ENCODE measurements at places on chromosomes 7 and 10.

DNA sequence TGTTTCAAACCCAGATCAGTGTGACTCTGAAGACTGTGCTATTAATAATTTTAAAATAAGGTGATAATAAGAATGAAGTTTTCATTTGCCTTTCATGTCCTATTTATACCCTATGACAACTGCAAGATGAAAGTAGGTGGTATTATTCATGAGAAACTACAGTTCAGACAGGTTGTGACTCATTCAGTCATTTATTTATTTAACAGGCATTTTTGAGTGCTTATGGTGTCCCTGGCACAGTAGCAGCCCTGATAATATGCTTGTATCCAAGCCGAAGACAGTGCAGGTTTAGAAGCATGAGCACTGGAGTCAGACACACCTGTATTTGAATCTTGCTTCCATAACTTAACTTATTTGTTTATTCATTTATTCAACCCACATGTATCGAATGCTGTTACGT lies 87.1 kb downstream of the FZD1 start:
- no peak for DNase-seq

GRCh38 chr10:43299579-43299978 lies 32.7 kb upstream of the RASGEF1A start:
- no peak for DNase-seq

DNA sequence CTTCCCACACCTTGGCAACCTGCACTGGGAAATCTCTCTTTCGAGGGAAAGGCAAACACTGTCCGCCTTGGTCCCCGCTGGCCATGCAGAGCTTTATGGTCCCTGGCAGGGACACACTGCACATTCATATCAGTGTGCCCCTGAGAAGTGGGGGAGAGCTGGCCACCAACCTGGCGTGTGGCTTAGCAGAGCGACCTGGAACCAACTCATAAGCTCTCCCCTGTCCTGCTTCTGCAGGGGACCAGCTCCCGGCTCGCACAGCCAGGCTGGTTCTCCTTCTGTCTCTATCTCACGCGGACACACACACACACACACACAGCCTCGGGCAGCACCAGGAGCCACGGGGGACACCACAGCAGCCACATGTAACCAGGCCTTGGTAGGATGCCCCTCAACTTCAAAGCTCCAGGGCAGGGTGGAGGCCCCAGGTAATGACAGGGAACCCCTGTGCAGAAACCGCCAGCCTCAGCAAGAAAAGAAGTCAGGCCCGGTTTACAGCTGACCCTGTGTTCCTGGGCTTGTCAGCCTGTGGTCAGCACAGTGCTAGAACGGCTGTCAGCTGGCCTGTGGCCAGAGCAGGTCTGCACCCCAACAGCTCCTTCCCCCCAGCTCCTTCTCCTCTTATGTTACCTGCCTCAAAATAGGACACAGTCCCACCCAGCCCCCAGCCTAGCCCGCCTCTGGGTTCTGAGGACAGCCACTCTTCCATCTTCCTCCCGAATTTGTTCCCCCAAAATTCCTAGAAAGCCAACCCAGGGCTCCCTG lies 69.3 kb downstream of the OAT start:
- DNase-seq: peak; percentile 57

- DNase-seq: peak; percentile 84
Measured at GRCh38 chr10:124291001-124291701, 127.6 kb downstream of the OAT start.

- DNase-seq: peak; percentile 35
Measured at GRCh38 chr10:5494611-5495010, 4.8 kb downstream of the CALML5 start.

DNA sequence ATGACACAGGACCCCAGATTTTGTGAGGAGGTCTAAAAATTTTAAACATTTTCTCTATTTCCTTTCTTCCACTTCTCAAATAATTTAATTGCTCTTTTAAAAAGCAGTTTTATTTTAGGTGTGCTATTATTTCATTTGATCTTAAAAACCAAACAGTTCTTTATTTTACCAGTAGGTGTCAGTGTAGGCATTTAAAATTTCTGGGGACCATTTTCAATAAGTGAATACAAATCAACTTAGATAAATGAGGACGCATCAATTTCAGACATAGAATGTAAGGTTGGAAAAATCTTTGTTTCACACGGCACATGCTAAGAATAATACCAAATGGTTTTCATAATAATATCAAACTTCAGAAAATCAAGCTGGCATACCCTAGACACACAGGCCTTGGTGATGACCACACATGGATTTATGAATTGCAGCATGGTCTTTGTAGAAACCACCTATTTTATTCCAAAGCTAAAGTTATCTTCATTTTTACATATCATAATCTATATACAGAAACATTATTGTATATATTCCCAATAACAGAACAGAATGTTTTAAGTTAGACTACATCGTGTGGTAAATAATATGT lies 127.6 kb upstream of the SLC26A5 start:
- DNase-seq: no peak

GRCh38 chr10:77533146-77533886 lies 104.3 kb downstream of the KCNMA1 start:
- DNase-seq: no peak

GRCh38 chr7:145902123-145902522 lies 214.5 kb upstream of the CNTNAP2 start:
- no peak for DNase-seq

GRCh38 chr7:124566583-124566982 lies 199.0 kb downstream of the GPR37 start:
- DNase-seq: no peak

GRCh38 chr7:50687575-50688225 lies 95.0 kb downstream of the GRB10 start:
- DNase-seq: no peak

DNA sequence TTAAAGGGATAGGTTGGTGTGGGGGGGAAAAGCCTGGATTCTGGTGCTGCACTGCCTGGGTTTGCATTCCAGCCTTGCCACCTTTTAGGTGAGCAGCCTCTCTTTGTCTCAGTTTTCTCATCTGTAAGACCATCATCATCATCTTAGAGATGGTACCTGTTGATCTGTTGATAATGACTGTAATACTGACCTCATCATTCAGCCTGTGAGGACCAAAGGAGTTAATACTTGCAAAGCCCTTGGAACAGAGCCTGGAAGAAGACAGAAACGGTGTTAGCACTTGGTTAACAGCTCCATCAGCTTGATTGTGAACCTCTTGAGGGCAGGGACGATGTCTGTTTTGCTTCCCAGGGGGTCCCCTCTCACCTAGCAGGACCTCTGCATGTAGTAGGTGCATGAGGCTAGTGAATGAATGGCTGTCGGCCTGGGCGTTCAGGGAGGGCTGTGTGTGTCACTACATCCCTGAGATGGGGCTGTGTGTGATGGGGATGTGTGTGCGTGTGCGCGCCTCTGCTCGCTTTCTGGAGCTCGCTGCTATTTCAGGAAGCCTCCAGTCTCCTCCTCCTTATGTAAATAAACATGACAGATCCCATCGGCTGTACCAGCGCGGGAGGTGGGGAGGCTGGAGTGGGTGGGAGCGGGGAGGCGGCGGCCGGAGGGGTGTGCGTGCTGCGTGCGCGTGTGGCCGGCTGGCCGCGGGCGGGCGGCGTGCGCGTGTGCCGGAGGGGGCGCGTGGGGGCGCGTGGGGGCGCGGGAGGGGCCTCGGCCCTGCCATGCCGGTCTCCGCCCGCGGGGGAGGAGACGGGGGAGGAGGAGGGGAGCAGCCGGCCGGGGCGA lies 61.2 kb downstream of the NEURL1 start:
- no peak for DNase-seq

DNA sequence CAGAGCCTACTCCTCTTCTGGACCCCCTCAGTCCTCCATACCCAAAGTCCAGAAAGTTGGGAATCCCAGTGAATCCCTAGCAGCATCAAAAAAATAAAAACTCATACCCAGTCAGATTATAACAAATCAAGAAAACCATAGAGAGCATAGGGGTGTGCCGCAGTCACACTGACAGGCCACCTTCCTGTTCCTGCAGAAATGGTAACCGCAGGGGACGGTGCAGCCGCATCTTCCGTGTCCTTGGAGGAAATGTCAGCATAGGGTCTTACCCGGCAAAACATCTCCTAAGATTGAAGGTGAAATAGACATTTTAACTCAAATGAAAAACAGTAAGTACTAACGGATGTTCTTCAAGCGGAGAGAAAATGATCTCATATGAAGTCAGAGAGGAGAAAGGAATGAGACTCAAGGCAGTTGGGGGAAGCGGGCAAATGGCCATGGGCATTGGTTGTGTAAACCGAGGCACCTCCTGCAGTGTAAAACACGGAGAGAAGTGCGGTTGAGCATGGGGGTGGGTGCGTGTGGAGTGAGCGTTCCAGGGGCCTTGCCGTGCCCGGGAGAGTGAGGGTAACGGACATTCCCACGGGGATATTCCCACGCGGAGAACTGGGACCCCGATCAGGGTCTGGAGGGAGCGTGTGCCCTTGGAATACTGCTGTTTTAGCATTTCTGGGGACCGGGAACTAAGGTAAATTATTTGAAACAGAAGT lies 110.8 kb downstream of the NKX6-2 start:
- peak; percentile 21 for DNase-seq

- DNase-seq: no peak
Measured at GRCh38 chr7:70830060-70830395, 301.9 kb upstream of the GALNT17 start.

GRCh38 chr10:29805134-29805723 lies 170.5 kb upstream of the SVIL start:
- no peak for DNase-seq

DNA sequence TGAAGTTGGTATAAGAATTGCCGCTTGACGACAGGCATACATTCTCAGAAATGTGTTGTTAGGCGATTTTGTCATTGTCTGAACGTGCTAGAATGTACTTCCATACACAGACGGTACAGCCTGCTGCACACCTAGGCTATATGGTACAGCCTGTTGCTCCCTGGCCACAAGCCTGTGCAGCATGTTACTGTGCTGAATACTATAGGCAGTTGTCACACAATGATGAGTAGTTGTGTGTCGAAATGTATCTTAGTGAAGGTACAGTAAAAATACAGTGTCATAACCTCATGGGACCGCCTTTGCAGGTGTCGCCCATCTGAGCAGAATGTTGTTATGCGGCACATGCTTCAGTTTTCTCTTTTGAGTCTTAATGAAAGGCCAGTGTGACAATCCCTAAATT lies 66.5 kb downstream of the SHH start:
- DNase-seq: no peak

GRCh38 chr7:77216181-77216845 lies 16.7 kb upstream of the FGL2 start:
- no peak for DNase-seq

DNA sequence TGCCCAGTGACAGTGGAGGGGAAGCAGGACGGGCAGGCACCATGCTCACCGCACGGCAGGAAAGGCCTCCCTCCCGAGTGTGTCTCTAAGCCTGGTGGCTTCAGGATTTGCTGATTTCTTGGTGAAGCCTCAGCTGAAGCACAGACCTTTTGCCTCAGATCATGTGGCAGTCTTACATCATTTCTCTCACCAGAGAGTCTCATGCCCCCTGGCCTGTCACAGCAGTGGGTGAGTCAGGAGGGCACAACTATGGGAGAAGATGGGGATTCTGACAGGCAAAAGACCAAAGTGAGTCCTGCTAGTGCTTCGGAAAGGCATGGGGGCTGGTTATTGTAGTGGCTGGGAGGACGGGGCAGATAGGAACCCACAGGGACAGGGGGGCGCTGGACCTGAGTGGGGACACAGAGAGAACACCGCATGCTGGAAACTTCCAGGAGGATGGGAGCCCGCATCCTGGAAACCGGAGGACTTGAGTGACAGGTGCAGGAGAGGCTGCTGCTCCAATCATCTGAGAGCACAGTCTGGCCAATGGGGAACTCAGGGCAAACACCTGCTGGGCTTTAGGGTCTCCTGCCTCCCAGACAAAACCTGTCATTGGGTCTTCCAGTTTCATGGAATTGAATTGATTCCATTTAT lies 166.8 kb downstream of the ADARB2 start:
- peak; percentile 38 for DNase-seq

DNA sequence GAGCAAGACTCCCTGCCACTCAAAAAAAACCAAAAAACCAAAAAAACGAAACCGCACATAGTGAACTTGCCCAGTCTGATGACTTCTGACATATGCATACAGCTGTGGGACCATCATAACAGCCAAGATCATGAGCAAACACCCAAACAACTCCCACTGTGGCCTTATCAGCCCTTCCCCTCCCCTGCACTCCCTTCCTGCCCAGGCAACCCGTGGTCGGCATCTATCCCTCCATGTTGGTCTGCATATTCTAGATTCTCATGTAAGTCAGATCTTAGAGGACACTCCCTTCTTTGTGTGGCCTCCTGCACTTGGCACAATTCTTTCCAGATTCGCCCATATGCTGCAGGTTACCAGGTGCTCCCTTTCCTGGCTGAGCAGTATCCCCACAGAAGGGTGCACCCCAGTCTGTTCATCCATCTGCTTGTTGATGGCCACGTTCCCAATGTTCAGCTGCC lies 72.8 kb downstream of the GNA12 start:
- no peak for DNase-seq

- DNase-seq: no peak
Measured at GRCh38 chr10:49844775-49845595, 82.9 kb upstream of the OGDHL start.

GRCh38 chr10:12191715-12192114 lies 4.0 kb downstream of the NUDT5 start:
- DNase-seq: no peak

- no peak for DNase-seq
Measured at GRCh38 chr10:84416245-84416555, 87.8 kb downstream of the CCSER2 start.

GRCh38 chr7:84509522-84509921 lies 314.9 kb upstream of the SEMA3A start:
- no peak for DNase-seq

- no peak for DNase-seq
Measured at GRCh38 chr7:4015996-4016395, 666.1 kb upstream of the FOXK1 start.

- DNase-seq: no peak
Measured at GRCh38 chr10:17171141-17171641, 30.3 kb downstream of the TRDMT1 start.

- DNase-seq: no peak
Measured at GRCh38 chr7:111796671-111797070, 234.4 kb upstream of the IMMP2L start.

DNA sequence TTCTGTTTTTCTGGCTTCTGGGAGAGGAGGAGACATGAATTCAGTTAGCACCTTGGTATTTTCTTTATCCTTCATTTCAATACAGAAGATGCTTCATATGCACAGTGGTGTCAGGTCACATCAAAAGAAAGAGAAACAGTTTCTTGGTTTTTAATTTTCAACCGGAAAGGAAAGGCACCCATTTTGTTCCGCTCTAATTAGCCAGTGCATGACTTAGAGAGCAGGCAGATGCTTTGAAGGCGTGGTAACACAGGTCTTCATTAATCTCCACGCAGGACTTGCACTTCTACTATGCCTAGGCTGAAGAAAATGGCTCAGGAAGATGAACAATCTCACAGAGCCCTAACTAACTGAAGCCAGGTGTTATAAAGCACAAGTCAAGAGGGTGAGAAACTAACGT lies 70.4 kb upstream of the ATRNL1 start:
- DNase-seq: no peak

- no peak for DNase-seq
Measured at GRCh38 chr10:88070080-88070880, 206.9 kb downstream of the PTEN start.
